ENCODE measurements at places on chromosomes 5 and 9.

DNA sequence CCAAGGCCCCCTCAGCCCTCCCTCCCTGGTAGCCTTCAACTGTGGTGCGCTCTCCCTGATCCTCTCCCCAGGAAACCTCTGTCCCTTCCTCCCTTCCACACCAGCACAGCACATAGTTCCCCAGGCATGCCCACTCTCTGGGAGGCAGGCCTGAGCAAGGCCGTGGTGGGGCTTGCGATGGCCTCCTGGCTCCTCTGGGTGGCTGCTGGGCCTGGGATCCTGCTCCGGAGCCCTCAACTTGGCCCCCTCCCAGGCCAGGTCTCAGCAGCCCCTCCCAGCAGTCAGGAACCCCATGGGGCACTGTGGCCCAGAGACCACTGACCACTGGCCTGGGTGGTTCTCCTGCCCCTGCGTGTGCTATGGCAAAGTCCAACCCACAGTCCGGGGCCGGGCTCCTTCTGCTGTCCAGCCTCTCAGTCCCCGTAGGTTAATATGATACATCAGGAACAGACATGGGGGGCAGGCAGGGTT is 125.8 kb downstream of the ZNF354C start:
- no peak for DNase-seq

- DNase-seq: no peak
These were observed 185.6 kb downstream of the EFNA5 start for GRCh38 chr5:107485184-107485583.

DNA sequence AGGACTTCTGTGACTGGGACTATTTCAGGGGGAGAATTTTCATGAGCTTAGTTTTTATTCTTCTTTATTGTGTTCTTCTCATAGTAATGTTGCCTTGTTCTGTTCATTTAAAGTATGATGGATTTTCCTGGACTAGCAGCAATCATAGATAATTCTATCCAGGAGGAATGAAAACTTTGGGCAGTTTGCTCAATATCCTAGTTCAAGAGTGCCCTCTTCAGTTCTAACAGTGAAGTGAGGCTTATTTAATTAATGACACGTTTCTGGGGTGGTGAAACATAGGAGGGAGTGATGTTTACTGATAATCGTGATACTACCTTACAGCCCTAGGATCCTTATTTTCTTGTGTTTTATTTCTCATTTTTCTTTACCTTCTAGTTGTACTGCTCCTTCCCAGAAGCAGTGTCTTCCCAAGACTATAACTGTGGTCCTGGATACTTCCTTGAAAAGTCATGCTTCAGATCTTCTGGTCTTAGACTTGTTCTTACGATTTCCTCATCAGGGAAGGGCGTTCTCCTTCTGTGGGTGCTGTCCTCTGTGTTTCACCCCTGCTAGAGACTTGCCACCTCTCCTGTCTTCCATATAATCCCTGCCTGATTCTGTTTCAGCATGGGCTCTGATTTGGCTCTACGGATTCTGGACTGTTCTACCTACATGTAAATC is 57.4 kb downstream of the CFAP95 start:
- peak; percentile 25 for DNase-seq

DNA sequence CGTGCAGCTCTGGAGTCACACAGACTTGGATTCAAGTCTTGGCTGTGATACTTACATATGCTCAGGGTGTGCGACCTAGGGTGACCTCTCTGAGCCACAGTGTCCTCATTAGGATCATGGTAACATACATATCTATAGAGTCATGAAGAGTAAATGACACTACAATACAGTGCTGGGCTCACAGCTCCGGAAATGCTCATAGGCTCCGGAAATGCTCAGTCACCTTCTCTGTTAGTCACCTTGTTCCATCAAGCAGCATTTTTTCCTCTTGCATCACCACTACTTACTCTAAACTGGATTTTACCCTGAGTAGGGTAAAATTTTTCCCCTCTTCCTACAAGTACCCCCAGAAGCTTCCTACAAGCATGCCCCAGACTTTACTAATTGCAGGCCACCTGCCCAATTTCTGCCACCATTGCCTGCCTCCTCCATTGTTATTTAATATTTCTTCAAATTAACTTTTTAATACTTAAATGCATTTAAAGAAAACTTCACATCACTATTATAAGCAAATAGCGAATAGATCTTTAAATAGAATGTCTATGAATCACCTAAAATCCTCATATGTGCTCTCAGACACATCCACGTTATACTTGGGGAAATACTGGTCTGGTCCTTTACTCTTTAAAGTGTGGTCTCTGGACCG is 147.6 kb upstream of the SPRY4 start:
- peak; percentile 23 for DNase-seq

- DNase-seq: peak; percentile 18
These were observed 9.1 kb upstream of the DNAJC25 start for GRCh38 chr9:111621895-111622480.

GRCh38 chr9:6188906-6189305 is 26.7 kb upstream of the IL33 start:
- no peak for DNase-seq

- DNase-seq: no peak
These were observed 91.1 kb upstream of the RUSC2 start for GRCh38 chr9:35398651-35399335.

DNA sequence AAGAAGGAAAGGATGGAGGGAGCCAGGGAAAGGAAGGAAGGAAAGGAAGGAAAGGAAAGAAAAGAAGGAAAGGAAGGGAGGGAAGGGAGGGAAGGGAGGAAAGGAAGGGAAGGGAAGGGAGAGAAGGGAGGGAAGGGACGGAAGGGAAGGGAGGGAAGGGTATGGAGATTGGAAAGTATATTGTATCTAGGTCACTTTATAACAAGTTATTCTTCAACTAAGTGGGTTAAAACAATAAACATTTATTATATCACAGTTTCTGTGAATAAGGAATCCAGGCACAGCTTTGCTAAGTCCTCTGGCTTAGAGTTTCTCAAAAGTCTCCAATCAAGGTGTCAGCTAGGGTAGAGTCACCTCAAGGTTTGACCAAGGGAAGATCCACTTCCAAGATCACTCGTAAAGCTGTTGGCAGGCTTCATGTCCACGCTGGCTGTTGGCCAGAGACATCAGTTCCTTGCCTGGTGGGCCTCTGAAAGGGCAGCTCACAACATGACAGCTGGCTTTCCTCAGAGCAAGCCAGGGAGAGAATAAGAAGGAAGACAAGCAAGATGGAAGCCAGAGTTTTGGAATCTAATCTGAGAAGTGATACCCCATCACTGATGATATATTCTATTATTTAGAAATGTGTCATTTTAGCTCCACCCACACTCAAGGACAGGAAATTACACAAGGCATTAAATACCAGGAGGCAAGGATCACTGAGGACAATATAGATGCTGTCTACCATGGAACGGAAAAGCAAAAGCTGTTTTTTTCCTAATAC is 105.1 kb downstream of the DEPDC1B start:
- no peak for DNase-seq

- DNase-seq: no peak
These were observed 958 bp upstream of the HSPA5 start for GRCh38 chr9:125241863-125242739.

GRCh38 chr5:88236866-88237642 is 31.6 kb downstream of the TMEM161B start:
- DNase-seq: no peak
